ENCODE measurements at places on chromosomes 3 and 15.

GRCh38 chr15:77546050-77546501 lies 86.6 kb downstream of the LINGO1 start:
- no peak for DNase-seq

GRCh38 chr15:74773329-74773728 lies 8.6 kb upstream of the CSK start:
- DNase-seq, result no peak

DNA sequence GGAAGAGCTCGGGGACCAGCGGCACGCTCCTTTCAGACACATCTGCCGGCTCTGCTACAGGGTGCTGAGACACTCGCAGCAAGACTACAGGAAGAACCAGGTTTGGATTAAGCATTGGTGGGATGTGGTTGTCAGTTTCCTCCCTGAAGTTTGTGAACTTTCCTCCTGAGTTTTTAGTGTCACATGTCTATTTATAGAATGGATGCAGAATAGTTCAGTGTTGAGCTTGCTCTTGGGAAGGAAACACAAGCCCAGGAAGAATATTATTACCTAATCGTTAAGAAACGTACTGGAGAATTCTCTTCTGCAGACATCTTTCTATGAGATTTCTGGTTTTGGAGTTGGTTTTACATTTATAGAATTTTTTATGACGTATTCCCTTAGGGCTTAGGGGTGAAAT lies 172.0 kb downstream of the ITPR1 start:
- no peak for DNase-seq

GRCh38 chr3:171950373-171950772 lies 89.0 kb upstream of the FNDC3B start:
- DNase-seq, result no peak

DNA sequence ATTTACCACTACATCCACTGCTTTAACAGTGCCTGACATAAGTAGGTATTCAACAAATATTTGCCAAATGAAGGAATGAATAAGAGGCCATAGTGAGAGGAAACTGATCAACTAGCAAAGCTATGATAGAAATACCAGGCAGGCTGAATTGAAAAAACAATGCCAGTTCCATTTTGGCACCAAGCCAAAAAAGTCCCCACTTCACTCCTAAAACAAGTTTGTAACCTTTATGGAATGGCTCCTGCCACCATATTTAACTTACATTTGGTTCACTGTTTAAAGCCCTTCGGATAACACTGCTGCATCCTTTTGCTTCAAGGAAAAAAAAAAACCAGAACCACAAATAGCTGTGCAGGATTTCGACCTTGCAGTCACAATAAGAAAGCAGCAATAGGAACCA lies 166.1 kb downstream of the FRMD5 start:
- DNase-seq, result no peak

DNA sequence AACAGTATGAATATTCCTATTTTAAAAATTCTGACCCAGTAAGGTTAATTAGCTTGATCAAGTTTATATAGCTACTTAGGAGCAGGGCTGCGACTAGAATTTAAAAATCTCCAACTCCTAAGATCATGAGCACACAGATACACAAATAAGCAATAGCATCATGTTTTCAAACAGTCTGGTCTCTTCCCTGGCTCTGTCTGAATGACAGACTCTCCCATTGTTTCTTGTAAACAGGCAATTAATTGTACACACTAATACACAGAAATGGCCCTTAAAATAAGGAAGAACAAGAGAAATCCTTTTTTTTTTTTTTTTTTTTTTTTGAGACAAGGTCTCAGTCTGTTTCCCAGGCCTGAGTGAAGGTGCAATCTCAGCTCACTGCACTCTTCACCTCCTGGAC lies 1064.4 kb upstream of the CFAP20DC start:
- DNase-seq, result no peak

DNA sequence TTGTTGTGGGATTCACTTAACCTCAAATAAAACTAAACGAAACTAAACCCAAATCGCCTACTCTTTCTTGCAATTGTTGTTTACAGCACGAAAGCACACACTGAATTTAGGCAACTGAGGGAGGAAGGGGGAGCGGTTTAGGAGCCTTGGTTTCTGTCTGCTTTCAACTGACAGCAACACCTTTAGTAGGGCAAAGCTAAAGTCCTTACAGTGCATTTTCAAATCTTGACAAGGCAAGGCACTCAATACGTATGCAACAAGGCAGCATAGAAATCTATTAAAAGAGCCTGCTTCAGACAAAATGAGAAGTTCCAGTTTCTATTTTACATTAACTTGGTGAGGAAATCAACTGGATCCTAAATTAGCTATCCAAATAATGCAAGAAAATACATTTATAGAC lies 174.6 kb downstream of the CHST2 start:
- no peak for DNase-seq

DNA sequence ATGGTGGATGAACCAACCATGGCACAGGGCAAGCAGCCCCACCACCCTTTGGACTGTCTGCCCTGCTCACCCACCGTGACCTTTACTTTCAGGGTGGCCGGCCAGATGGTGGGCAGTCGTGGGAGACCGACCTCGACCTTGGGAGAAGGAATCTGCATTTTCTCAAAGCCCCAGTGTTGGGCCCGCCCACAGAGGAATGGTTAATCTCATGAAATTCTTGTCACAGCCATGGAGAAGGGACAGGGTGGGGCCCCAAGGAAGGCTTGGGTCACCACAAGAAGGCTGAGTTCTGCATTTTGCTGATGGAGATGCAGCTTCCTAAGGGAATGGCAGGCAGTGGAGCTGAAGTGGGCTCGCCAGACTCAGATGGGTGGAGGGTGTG lies 2.9 kb downstream of the PLXND1 start:
- no peak for DNase-seq

- no peak for DNase-seq
Observed at GRCh38 chr3:99430348-99431134, 207.9 kb upstream of the COL8A1 start.

DNA sequence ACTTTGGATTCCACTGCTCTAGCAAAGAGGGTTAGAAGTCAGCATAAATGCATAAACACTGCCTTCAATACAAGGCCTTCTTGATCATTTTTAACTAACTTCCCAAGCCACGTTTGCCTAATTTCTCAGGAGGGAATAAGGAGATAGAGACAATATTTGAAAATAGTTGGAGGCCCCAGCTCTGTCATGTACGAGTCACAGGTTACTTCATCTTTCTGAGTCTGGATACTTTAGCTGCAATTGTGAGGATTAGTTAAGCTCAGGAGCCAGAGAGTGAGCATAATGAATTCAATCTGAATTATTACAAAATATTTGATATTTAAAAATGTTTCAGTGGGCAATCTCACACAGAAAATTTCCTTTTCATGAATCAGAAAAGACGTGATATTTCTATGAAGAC lies 298.9 kb downstream of the SHOX2 start:
- DNase-seq, result no peak

DNA sequence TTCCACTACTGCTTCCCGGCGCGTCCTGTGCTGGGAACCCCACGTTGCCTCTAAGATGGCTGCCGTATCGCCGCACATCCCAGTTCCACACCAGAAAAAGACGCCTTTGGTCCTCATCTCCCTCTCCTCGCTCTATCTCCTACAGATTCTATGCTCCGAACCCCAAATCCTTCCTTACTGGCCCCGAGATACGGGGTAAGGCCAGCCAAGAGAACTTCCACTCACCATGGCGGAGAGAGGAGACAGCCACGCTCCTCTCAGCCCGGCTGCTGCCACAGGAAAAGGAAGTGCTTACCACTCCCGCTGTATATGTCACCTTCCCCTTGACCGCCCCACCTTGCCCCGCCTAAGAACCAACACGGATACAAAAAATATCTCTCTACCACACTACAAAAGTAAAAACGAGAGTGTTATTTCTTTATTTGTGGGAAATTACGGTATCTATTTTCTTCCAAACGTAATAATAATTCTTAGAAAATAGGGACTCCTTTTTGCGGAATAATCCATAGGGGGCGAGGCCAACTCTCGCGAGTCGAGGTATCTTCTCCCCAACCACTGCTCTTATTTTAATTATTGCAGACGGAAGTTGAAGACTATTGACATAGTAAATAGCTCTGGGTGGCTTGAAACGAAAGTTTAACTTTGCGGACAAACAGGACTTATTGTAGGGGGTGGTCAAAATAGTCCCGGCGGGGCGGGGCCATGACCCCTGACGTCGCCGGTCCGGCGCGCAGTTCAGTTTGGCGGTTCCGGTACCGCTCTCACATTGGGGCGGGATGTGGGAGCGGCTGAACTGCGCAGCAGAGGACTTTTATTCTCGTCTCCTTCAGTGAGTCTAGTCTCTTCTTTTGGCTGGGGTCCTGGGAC lies at the start of the genes RPL4 and ZWILCH:
Gene RPL4, minus strand, starts transcription at position 293 of the 867 bp plus-strand sequence. Its CDS starts 65 bp downstream, at position 228.
Gene ZWILCH, plus strand, starts transcription at position 764 of the 867 bp plus-strand sequence. Its CDS starts 13 bp downstream, at position 777.
- DNase-seq, result no peak

- DNase-seq, result no peak
Observed at GRCh38 chr3:172530566-172530965, 7.3 kb upstream of the TNFSF10 start.

GRCh38 chr3:141368925-141369794 lies 856 bp downstream of the ZBTB38 start:
- no peak for DNase-seq

DNA sequence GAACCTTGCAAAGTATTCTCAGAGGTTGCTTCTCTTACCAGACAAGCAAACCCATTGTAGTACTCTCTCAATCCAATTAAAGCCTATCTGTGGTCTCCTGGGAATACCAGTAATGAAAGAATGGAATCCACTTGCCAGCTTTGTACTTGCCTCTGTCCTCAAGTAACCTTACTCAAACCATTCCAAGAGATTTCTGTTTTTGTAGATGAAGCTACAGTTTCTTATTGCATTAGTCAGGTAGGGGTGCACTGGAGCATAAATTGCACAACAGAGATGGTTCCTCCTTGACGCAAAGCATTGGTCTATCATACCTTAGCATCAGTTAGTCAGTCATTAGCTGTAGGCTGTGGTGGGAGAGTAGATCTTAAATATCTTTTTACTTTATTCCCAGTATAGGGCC lies 52.9 kb downstream of the BTLA start:
- no peak for DNase-seq

DNA sequence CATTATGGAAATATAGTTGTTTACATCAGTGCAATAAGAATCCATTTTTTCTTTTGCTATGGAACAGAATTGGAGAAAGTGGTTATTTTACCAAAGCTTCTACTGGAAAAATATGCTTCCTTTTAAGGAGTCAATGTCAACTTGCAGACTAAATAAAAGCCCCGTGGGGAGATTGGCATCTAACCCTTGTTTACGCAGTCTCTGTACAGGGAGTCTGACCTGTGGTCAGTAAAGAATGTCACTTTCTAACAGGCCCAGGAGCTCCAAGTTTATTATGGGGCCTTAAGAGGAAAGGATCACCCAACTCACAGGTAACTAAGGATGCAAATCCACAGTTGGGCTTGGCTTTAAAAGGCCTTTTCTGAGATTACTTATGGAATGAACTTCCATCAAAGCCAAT lies 1751.2 kb downstream of the SI start:
- no peak for DNase-seq

DNA sequence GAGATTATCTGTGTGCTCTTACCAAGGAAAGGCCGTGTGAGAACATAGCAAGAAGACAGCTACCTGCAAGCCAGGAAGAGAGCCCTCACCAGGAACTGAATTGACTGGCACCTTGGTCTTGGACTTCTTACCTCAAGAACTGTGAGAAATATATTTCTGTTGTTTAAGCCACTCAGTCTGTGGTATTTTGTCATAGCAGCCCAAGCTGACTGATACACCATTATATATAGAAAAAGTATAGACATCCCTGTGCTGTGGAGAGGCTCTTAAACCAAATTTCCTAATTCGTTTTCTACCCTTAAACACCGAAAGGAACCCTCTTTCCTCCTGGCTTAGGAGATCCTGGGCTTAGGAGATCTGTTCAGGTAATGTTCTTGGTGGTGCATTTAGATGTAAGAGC lies 44.8 kb downstream of the CGNL1 start:
- no peak for DNase-seq

DNA sequence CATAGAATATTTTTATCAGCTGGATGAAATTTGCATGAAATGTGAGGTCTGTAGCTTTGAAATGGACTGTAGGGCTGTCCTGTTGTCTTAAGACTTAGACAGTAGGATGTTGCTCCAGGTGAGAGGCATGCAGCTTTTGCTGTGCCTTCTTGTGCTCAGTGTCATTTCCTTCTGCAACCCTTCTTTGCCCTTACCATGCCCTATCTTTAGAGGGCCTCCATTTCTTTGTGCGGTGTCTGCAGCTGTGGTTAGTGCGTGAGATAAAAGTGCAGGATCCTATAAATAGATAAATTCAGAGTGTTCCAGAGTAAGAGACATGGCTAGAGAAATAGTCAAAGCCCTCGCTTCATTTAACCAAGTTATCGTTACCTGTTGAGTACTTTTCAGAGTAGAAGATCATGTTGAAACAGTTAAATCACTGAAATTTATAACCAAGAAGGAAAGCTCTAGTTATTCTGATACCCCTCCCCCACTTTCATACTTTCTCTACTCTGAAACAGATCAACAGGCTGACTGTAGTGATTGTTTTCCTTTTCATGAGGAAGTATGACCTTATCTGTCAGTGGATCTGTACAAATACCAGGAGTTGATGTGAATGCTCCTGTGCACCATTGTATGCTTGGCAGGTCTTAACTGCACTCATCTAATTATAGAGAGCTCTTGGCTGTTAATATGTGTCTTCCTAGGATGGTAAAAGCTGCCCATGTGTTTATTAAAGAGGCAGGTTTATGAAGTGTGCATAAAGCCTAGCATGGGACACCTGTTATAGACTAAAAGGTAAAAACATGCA lies 18.2 kb downstream of the EIF3J start:
- no peak for DNase-seq

DNA sequence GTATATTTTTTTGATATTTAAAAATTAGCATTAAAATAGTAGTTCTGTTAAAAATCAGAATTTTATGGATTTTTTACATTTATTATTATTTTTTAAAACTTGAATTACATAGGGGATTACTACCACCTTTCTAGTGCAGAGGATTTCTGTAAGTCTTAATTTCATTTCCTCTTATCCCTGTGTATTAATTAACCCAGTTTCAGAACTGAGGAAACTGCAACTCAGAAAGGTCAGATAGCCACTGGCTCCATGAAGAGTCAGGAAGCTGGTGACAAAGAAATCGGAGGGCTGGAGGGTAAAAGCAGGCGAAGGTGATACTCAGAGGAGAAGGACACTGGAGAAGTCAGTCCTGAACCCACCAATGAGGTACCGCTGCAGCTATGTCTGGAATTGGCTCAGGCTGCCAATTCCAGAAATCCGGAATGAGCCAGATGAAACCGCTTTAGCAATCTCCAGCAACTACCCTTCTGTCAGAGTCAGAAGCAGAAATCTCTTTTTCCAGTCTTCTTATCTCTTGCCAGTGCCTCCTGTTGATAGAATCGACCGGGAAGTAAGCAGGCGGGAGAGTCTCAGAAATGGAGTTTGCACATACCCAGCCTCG lies 308.5 kb downstream of the SV2B start:
- no peak for DNase-seq

DNA sequence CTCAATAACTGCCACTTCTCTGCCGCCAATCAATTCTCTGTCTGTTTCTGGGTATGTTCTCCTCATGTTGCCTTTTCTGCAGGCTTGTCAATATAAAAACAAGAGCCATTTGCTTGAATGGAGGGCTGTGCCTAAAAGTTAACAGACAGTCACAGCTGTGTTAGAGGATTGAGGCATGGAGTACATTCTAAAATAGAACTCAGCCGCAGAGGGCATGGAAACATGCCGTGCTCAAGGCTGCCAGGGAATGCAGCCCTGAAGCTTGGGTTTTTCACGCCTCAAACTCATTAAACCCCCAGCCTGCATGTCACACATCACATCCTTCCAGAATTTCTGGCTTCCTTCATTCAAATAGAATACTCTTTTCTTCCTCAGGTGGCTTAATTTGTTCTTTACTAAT lies 166.6 kb downstream of the TPRG1 start:
- no peak for DNase-seq
